ENCODE measurements at places on chromosomes 1 and 21.

- DNase-seq, result no peak
Measured at GRCh38 chr1:92975551-92976232, 14.4 kb upstream of the DIPK1A start.

DNA sequence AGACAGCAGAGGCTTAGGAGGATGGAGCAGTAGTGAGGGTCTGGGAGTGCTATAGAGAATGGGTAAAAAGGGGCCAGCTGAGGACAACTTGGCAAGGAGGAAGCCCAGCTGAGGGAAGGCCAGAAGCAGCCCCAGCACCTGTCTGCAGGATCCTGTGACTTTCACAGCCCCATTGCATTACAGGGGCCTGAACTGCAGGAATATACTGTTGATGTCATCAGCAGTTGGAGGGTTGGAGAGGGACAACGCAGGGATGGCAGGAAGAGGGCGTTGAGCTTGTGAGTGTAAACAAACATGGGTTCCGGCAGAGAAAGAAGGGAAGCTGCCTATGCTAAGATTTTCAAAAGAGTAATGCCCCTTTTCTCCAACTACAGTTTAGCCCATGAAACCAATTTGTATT, 628.5 kb downstream of the SMYD3 start:
- DNase-seq, result no peak

DNA sequence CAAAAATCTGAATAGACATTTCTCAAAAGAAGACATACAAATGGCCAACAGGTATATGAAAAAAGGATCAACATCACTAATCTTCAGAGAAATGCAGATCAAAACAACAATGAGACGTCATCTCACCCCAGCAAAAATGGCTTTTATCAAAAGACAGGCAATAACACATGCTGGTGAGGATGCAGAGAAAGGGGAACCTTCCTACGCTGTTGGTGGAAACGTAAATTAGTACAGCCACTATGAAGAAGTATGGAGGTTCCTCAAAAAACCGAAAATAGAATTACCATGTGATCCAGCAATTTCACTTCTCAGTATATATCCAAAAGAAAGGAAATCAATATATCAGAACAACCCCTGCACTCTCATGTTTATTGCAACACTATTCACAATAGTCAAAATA, 65.1 kb upstream of the ATP1B1 start:
- no peak for DNase-seq

DNA sequence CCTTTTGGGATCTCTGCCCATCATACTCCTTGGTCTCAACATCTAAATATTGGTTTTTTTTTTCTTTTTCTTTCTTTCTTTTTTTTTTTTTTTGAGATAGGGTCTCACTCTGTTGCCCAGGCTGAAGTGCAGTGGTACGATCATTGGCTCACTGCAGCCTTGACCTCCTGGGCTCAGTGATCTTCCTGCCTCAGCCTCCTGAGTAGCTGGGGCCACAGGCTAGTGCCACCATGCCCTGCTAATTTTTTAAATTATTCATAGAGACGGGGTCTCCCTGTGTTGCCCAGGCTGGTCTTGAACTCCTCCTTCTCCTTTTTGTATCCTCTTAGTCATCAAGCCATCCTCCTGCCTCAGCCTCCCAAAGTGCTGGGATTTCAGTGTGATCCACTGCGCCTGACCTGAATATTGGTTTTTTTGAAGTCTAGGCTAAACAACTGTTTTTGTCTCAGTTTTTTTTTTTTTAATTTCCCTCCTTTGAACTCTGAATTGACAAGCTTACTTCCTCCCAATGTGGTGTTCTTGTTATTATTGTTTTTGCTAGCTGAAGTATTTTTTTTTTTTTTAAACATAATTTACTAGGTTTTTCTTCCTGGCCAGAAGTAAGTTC, 30.9 kb downstream of the MAPKAPK2 start:
- DNase-seq, result no peak

DNA sequence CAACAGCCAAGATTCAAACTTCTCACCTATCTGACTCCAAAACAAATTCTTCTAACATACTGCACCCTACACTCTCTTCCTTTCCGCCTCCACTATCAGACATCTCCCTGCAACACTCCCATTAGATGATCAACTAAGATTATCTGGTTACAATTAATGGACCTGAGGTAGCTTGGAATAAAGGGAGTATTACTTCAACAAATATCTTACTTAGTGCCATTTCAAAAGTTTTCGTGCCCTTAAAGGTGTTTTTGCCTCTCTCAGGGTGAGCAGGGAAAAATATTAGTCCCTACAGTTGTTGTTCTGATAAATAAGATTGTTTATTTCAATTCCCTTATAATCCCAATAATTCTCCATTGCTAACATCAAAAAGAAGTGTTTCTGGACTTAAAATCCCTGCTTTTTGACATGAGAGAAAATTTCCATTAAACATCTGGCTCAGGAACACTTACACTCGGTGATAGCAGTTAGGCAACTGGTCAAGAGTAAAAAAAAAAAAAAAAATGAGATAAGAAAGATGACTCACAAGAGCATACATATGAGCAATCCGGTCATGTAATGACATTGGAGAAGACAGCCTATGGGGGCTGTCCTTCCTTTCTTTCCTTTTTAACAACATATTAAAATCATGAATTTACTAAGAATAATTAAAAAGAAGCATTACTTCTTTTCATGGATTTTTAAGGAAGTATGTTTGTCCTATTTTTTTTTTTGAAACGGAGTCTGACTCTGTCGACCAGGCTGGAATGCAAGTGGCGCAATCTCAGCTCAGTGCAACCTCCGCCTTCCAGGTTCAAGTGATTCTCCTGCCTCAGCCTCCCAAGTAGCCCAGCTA, 7.6 kb downstream of the RSBN1 start:
- no peak for DNase-seq

GRCh38 chr1:216732121-216732520, 8.9 kb upstream of the ESRRG start:
- no peak for DNase-seq

DNA sequence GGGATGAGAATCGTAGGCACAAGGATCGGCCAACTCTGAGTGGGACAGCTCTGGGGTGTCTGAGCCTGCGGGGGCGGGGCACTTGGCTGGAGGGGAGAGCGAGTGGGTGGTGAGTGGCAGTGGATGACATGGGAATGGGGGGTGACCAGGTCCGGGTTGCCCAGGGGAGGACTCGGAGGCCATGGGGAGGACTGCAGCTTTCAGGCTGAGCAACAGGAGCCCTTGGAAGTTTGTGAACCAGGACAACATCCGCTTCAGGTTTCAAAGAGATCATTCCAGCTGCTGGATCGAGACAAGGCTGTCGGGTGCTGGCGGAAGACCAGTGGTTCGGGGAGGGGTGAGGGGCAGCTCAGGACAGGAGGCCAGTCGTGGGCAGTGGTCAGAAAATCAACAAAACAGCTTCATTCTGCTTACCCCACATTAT, 124.4 kb upstream of the IRF2BP2 start:
- no peak for DNase-seq

DNA sequence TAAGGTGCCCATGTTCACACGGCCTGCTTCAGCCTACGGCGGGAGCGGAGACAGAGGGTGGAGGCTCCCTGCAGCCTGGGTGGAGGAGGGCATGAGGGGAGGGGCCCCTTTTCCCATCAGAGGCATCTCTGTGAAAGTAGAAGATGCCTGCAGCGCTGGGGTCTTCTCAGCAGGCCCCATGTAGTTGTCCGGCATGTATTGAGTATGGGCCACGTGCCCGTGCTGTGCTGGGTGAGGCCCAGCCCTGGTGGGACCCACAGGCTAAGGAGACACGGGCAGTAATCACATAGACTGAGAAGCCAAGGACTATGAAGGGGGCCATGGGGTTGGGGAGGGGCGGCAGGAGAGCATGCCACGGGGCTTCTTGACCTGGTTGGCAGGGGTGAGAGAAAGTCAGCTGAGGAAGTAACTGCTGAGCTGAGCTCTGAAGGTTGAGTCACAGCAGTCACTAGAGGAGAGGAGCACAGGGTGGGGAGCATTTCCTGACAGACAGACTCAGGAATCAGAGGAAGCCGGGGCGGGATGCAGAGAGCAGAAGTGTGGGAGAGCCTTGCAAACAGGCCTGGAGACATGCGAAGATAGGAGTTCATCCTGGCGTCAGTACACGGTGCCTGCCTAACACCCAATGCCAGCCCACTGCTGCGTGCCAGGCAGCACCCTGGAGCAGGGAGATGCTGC, 21.6 kb downstream of the PSEN2 start:
- no peak for DNase-seq

- DNase-seq, result no peak
Measured at GRCh38 chr1:156667610-156667967, 9.6 kb downstream of the NES start.

DNA sequence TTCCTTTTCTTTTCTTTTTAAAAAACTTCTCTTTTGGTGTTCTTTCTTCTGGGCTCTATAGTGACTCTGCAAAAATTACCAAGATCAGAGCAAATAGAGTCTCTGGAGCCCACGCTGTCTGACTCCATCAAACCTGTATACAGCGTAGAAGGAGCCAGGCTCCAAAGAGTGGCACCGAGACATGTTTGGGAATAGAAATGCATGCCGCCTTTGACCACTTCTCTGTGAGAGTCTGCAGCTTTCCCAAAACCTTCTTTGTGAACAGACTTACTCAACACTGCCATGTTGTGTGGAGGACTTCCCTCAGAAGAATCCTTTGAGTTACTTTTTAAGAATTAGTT, 55.3 kb downstream of the GORAB start:
- no peak for DNase-seq

DNA sequence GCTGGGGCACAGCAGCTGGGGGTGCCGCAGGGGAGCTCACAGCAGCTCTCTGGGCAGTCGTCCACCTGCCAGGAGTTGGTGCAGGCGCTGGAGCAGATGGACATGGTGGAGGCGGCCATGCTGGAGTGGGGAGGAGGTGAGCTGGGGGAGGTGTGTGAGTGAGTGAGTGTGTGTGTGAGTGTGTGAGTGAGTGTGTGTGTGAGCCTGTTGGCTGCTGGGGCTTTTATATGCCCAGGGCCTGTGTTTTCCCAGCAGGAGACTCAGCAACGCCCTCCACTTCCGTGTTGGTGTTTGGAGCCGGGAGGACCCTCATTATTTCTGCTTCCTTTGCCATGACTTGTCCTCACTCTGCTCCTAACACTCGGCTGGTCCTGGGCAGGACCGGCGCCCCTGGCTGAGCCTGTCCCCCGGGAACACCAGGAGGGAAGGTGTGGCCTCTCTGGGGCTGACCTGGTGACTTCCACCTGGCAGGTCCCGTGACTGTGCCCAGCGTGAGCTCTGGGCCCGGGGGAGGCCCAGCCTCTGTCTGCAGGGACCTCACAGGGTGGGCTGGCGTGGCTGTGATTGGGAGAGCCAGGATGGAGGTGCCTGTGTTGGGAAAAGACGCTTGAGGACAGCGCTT, at the start of gene KRTAP10-2:
Gene KRTAP10-2, minus strand, starts transcription at position 166 of the 622 bp plus-strand sequence. Its CDS starts 47 bp downstream, at position 119.
- DNase-seq, result peak; percentile 79

GRCh38 chr1:31828341-31828740, 12.5 kb upstream of the SPOCD1 start:
- no peak for DNase-seq

DNA sequence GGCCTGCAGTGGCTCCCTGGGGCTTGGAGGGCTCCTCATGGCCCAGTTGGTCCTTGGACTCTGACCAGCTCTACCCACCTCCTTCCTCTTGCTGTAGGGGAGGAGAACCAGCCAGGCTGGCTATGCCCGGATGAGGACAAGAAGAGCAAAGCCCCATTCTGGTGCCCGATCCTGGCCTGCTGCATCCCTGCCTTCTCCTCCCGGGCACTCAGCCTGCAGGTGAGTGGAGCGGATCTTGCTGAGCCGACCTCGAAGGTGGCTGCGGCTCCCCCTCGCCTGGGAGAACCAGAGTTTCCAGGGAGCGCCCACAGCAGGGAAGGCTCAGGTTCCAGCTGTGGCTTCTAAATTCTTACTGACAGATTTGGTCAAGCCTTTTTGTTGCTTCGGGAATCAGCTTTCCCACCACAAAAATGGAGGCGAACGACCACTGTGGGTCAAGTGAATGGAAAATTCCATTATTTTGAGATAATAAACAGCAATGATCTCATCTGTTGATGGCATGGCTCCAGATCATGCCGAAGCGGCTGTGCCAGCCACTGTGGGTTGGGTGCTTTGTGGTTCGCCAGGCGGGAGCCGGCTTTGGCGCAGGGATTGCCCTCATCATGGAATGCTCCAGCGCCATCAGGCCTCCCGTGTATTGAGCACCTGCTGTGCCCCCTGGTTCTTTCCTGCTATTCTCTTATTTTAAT, 106.5 kb upstream of the ACTL8 start:
- DNase-seq, result no peak

GRCh38 chr1:2376261-2376741, 15.1 kb downstream of the MORN1 start:
- DNase-seq, result no peak

- no peak for DNase-seq
Measured at GRCh38 chr1:176669782-176670181, 206.8 kb downstream of the PAPPA2 start.

- no peak for DNase-seq
Measured at GRCh38 chr1:223815865-223816264, 29.9 kb downstream of the TP53BP2 start.

DNA sequence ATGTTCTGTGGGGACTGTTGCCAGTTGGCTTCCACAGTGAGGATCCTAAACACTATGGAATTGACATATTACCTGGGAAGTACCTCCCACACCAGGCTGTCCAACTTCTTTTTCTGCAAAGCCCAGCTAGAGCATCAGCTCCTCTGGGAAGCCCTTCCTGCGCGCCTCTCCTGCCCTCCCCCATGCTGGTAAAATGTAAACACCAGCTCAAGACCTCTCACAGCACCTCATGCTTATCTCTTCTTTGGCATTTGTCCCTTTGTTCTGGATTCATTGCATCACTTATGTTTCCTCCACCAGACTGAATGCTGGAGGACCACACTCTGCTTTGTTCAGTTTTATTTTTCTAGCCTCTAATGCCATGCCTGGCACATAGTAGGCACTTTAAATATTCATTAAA, 172.1 kb downstream of the HHAT start:
- DNase-seq, result no peak

DNA sequence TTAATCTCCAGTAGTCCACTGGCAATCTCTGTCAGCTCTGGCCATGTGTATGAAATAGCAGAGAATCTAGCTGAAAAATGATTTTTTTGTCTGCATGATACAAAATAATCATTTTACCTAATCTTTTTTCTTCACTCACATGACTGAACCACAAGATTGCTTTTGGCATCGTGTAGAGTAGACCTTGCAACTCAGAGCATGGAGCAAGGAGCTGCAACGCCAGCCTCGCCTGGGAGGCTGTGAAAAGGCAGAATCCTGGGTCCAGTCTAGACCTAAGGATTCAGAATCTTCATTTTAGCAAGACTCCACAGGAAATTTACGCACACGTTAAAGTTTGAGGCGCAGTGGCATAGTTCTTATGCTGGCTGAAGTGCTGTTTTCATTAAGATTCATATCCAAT, 40.2 kb downstream of the TOMM20 start:
- no peak for DNase-seq

All from NCI-H1417 (cell line).